Stimulated activated CD4-positive, alpha-beta T cell treated with anti-CD3 and anti-CD28 coated beads, Interleukin-2, amount 100 ng/mL, for 4 hours (primary cell): ENCODE measurements at places on chromosomes 3 and 15.

- DNase-seq: no peak
Measured at GRCh38 chr3:151377768-151378385, 6.7 kb downstream of the P2RY12 start.

DNA sequence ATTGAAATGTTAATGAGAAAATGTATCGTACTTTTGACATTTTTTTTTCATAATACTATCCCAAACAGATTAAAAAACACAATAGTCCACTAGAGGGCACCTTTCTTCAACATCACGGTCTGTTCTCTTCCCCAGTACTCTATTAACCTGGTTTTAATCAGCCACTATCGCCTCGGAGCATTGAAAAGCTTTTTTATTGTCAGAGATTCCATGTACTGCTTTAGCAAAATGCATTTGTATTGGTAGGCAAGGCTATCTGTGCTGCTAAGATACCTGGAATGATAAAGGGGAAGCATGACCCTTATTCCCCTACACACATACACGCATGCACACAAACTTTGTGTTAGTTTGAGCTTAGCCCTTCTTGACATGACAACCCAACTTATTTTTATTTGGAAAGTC, 160.1 kb upstream of the IL12A start:
- DNase-seq: no peak

DNA sequence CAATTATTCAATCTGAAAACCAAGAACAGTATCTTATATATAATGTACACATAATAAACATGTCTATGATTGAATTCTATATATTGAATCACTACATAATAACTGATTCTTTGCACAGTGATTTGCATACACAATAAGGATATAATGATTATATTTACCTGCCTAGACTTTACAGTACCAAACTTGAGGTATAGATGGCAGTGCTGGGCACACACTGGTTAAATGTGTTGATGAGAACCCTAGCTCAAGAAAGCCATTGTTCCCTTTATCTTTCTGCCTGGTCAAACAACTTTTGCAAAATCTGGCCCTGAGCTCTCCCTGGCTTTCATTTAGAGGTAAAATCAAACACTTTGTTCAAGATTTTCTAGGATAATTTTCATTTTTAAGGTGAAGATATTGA, 697.7 kb downstream of the TUSC7 start:
- no peak for DNase-seq

- DNase-seq: no peak
Measured at GRCh38 chr15:64894395-64895056, 17.2 kb upstream of the ANKDD1A start.
